ENCODE measurements at places on chromosomes 5 and 9.

- no peak for DNase-seq
Measured at GRCh38 chr9:87834357-87834756, 48.3 kb upstream of the SPATA31E1 start.

DNA sequence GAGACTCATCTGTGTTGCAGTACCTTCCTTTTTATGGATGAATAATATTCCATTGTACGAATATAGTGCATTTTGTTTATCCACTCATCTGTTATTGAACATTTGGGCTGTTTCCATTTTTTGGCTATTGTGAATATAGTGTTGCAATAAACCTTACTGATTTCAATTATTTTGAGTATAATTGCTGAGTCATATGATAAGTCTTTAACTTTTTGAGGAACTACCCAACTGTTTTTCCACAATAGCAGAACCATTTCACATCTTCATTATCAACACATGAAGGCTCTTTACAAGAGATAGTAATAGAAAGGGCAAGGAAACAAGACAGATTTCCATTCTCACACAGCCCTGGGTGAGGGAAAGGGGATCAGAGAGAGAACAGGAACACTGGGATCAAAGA, 329.2 kb downstream of the RAB3C start:
- no peak for DNase-seq

- no peak for DNase-seq
Measured at GRCh38 chr5:107538805-107539445, 131.8 kb downstream of the EFNA5 start.

DNA sequence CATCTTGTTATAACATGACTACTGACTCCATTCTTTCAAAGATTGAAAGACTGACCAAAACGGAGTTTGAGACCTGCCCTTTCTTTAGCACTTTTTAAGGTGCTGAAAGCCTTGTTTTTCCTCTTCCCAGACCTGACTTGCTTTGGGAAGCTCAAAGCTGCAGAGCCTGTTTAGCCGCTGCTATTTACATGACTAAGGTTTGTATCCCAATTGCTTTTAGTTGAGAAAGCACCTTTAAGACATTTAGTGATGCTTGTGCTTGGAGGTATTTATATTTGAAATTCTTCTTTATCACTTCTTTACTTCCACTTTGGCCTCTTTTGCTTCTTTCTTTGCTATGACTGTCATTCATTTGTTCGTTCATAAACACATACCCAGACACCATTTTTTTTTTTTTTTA, 182.6 kb upstream of the ELL2 start:
- DNase-seq, result no peak

- DNase-seq, result no peak
Measured at GRCh38 chr5:58314356-58315210, 145.3 kb downstream of the PLK2 start.

- DNase-seq, result peak; percentile 98
Measured at GRCh38 chr5:142215915-142216681, 107.5 kb downstream of the NDFIP1 start.

- peak; percentile 61 for DNase-seq
Measured at GRCh38 chr5:57338068-57338867, 144.3 kb downstream of the ACTBL2 start.

- no peak for DNase-seq
Measured at GRCh38 chr5:79227484-79228025, 8.4 kb upstream of the JMY start.

DNA sequence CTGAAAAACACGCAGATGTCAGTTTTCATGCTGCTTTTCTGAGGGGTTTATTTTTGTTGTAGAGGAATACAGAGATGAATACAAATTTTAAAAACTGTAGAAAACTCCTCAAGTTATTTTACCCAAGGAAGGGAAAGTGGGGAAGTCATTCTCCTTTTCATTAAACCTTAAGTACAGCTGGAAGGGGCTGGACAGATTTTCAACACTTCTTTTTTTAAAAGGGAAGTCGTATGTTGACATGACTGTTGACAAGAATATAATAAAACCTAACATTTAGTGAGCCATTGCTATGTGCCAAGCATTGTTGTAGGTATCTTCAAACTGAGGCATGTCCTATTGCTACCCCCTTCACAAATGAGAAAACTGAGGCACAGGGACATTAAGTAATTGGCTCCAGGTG, 235.7 kb upstream of the ELL2 start:
- DNase-seq, result no peak

DNA sequence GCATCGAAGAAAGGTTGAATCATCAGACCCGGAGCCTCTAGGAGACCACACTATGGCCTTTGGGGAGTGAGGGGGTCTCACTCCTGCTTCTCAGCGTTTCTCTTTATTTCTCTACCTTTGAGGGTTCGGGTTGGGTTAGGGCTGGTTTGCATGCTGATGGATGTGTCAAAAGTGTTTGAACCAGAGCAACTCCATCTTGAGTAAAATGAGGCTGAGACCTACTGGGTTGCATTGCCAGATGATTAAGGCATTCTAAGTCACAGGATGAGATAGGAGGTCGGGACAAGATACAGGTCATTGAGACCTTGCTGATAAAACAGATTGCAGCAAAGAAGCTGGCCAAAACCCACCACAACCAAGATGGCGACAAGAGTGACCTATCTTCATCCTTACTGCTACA, 44.9 kb upstream of the TCF7 start:
- no peak for DNase-seq

DNA sequence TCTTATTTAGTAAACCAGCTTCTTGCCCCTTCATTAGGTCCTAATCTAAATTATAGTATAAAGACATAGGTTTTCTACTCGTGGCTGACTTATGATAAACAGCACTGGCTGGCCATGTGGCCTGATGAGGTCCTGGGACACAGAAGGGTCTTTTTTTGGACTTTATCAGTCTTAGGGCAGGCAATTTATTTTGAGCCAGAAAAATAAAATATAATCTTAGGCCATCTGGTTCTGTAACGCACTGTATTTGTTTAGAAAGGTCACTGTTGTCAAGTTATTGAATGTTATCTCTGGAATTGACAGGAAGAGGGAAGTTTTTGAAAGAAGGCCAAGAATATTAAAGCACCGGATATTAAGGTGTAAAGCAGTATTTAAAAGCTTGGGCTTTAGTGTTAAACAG, 53.9 kb downstream of the RFX3 start:
- DNase-seq, result no peak
